Mucosa of descending colon (tissue), 3 donors: ENCODE measurements at places on chromosomes 13 and 19. TPM values are rescaled to one million over a fixed set of nuclear protein-coding genes. Genes with fewer than 3 reads are reported as not detected.

The LILRB5 gene
- 12.2 TPM for total RNA-seq

The FGF14 gene
- 0.70 TPM for total RNA-seq

GRCh38 chr13:104810242-104810641, 1725.2 kb downstream of the EFNB2 start:
- no peak for DNase-seq

DNA sequence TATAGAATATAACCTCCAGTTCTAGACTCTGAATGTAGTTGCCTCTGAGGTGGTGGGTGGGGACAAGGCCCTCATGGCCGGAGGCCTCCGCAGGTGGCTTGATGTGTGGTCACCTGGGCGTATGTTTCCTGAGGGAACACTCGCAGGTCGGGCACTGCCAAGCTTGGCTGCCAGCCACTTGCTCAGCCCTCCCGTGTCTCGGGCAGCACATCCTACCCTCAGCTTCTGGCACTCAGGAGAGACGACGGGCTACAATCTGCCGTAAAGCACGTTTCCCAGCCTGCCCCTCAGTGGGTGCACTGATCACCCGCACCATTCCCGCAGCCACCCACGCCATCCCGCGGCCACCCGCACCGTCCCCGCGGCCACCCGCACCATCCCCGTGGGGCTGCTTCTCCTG, 15.2 kb downstream of the THOP1 start:
- DNase-seq: no peak

- DNase-seq: no peak
Observed at GRCh38 chr13:99308471-99309087, 1.4 kb upstream of the GPR183 start.

GRCh38 chr19:42080764-42081375, 4.9 kb downstream of the ZNF574 start:
- DNase-seq: no peak

DNA sequence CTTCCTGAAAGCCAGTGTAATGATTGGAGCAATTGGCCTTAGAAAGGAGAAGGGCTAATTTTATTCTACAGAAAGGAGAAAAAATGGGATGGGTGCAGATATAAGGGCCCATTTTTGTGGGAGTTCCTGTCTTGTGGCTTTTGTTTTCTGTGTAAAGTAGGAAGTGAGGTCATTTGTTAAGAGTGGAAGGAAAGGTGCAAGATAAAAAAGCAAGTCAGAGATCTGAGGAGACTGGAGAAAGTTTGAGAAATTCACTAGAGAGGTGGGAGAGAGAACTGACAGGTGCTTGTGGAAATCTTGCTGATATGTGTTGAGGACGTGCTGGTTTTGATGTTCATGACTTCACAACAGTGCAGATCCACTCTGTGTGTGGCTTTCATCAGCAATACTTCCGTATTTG, 349.4 kb downstream of the DLEU7 start:
- DNase-seq: no peak

DNA sequence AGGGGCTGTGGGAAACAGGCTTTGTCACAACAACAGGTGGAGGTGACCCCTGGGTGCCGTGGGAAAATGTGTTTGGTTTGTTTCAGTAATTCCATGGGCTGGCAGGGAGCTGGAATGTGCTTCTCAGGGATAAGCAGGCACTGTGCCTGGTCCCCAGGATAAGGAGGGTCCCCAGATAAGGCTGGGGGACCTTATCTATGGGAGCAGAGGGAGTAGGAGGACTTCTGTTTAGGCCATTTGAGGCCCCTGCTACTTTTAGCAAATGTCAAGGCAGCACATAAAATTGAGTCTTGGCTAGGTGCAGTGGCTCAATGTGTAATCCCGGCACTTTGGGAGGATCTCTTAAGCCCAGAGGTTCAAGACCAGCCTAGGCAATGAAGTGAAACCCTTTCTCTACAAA, 59.5 kb downstream of the KCNC3 start:
- no peak for DNase-seq

DNA sequence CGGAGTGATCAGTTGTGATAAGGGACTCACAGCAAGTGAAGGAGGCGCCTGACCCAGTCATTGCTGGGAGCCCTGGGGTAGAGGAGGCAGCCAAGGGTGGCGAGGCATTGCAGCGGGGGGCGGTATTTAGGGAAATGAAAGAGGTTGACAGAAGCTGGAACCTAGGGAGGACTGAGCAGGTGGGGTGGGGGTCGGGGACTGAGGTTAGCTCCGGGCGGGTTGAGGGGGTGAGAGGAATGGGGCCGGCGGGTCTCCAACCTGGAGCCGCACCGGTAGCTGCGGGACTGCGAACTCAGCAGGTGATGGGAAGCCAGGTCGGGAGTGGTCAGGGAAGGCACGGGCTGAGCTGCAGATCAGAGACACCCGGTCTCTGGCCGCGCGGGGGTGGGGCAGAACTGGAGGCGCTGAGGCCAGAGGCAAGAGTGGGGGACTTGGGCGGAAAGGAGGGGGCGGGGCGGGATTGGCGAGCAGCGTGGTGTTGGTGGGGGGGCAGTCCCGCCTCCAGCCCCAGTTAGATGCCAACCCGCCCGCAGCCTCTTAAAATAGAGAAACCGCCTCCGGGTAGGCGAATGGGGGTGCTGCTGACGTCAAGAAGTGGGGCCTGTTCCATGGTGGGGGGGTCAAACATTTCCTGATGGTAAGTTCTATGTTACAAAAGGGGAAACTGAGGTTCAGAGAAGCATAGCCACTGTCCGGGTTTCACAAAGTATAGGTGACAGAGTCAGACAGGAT, 1.5 kb downstream of the MAST3 start:
- DNase-seq: no peak

GRCh38 chr19:5914946-5915781, 1.1 kb downstream of the CAPS start:
- DNase-seq: peak; percentile 62

- DNase-seq: no peak
Observed at GRCh38 chr13:34025746-34026145, 207.8 kb downstream of the RFC3 start.
